ENCODE measurements at places on chromosomes 2 and 18.

DNA sequence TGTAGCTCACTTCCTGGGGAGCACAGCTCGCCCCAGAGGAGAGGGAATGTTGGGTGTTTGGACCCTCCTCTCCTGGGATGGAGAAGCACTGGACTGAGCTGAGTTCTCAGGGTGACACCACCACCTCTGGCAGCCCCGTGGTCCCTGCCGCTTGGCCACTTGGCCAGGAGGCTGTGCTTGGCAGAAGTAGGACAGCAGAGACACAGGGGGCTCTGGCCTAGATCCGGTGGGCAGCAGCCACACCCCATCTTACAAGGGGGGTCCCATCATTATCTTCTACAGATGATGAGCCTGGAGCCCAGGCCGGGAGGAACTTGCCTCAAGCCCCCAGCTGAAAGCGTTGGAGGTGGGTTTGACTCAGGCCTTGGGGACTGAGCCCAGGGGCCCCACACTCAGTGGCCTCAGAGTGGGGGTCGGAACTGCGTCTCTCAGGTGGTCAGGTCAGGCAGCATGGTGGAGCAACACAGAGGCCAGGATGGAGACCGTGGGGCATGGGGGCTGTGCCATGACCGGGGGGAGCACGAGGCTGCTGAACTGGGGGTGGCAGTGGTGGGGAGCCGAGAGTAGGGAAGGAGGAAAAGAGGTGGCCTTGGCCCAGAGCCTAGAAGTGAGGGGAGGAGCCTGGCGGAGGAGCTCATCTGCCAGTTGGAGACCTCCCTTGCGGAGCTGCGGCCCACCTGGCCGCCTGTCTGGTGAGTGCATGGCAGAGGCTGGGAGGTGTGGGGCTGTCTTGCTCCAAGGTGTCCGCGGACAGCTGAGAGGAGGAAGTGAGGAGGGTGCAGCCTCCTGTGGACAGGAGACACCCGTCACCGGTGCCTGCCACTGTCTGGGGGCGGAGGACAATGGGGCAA lies 63.6 kb upstream of the HDAC4 start:
- DNase-seq, result no peak

- DNase-seq, result no peak
Measured at GRCh38 chr2:71353248-71353647, 21.7 kb downstream of the ZNF638 start.

DNA sequence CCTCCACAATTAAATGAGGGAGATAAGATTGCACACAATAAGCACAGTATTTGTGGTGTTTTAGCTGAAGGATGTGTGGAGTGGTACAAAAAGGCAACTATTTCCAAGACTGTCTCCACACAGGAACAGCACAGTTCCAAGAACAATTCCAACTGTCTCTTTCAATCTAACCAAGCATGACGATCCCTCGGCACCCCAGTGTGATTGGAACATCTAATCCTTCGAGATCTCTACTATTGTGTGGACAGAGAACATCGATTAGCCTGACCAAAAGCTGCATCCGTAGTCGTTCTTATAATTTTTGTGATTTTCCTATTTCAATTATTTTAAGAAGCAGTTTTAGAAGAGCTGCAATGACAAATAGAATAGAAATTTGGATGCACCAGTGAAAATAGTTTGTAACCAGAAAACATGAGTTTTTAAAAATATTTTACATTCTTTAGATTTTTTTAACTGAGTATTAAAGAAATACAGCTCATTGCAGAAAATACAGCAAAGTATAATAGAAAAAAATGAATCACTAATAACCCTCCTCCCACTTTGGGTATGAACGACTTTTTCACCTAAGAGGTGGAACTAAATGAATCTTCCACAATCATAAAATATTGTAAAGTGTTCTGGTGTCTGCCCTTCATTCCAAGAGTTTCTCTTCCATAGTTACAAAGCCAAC lies 76.4 kb upstream of the CABLES1 start:
- DNase-seq, result no peak

DNA sequence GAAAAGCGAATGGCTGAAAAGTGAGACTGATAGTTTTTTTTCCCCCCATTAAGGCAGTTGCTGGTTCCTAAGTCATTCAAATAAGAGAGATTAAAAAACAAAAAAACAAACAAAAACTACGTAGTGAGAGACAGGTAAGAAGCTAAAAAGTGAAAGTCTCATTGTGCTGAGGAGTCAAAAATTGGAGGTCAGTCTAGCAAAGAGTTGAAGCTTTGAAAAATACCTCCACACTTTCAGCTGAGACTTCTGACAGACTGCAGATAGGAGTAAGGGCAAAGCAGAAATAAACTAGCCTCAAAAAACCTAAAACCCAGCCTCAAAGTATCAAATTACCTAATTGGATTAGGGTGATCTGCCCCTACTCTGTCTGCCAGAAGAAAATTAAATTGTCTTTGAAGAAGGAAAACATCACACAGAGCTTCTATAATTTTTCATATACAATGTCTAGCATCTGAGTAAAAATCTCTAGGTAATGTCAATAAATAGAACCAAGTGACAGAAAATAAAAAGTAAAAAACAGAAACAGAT lies 10.9 kb upstream of the EIF2AK3 start:
- no peak for DNase-seq

- DNase-seq, result no peak
Measured at GRCh38 chr2:62369541-62370202, 136.3 kb downstream of the TMEM17 start.

DNA sequence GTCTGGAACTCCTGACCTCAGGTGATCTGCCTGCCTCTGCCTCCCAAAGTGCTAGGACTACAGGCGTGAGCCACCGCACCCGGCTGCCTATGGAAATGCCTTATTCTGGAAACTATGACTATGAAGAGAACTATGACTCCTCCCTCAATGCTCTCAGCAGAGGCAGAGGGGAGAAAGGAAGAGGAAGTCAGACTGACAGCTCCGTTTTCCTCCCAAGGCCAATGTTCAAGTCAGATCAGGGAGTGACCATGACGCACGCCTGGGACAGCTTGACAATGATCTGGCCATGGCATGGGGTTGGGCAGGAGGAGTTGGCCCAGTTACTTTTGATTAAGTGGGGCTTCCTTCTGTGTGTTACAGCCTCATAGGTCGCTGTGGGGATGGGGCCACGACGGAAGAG lies 44.3 kb upstream of the MRPL33 start:
- peak; percentile 47 for DNase-seq

DNA sequence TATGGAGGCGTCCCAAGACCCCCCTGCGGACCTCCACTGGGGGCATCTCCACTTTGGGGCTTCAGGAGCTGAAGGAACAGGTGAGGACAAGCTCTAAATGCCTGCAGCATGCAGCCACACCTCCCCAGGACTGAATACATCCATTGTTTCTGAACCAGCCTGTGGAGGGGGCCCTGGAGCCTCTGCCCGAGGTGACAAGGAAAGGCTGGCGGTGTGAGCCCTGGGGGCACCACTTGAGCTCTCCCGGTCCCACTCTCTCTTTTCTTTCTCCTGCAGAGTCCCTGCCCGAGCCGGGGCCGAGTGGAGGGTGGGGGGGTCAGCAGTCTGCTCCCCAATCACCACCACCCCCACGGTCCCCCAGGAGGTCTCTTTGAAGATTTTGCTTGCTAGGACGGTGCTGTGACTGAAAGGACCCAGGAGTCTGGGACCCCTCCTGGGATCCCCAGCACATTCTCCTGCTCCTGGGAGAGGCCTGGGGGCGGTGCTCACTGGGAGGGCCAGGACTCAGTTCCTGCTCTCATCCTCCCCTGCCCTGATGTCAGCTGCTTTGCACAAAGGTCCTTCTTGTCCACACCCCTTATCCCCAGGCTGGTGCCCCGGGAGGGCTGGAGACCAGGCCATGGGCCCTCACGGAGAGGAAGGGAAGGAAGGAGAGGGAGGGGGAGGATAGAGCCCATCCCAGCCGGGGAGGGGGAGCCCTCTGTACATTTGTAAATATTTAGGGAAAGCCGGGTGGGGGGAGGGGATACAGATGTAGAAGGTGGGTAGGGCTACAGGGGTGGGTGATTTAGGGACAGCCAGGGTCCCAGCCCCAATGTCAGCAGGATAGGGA lies 5.7 kb downstream of the CHPF start:
- no peak for DNase-seq

DNA sequence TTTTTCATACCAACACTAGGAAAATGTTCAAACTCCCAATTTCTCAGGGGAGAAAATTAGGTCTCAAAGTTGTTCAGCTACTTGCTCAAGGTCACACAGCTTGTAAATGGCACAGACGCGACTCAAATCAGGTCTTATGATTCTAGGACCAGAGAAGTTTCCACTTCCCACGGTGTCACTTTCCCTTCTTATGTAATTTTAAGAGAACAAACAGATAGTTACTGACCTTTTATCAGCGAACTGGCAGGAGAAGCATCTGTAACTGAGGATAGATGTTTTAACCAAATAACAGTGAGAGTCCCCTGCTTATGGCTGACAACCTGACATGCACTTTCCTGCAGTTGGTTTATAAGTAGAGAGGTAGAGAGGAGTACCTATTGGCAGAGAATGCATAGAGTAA lies 2.1 kb upstream of the KCNJ3 start:
- no peak for DNase-seq

- no peak for DNase-seq
Measured at GRCh38 chr18:60996822-60997221, 336.4 kb upstream of the CDH20 start.

DNA sequence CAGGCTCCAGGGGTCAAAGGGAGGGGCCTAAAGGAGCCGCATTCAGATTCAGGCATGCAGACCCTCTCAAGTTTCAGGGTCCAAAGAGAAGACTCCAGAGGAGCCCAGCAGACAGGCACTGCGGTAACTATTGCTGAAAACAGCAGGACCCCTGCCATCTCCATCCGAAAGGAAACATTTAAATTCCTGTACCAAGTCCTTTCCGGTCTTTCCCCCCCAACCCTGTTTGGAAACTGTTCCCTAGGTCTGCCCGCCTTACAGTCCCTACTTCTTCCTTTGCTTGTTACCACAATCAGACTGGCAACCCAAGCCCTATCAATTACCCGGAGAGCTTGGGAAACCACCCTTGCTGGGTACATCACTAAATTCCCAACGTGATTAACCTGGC lies 82.0 kb downstream of the DNMT3A start:
- DNase-seq, result no peak

DNA sequence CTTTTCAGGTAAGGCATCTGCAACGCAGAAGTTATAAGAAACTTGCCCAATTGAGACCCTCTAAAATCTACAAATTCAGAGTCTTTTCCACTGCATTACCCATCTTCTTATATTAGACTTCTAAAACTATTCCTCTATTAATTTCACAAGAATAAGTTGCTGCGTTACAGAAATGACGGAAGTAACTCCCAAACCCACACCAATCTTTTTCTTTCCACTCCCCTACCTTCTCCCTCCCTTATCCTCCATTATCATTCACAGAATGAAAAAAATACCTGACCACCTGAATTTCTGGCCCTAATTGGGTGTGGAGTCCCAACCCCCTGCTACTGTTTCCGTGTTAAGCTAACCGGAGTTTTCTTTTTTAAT lies 689 bp downstream of the RPRD1A start:
- peak; percentile 11 for DNase-seq

GRCh38 chr2:100206731-100207255 lies 64.4 kb upstream of the AFF3 start:
- DNase-seq, result no peak

GRCh38 chr2:32168513-32168912 lies 2.8 kb downstream of the SLC30A6 start:
- no peak for DNase-seq

DNA sequence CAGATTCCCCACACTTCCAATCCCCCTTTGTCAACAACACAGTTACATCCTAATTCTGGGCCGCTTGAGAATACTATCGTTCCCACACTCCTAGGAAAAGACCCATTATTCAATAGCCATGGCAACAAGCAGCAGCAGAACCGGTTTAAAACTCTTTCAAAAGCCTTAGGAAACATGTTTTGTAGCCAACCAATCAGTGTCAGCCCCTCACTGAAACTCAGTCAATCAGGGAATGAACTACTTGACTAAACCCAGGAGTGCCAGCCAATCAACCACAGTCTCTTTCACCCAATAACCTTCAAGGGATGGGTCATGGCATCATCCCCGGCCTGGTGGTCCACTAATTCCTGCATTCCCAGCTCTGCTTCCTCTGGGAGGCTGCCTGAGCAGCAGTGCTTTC lies 204.8 kb upstream of the HS6ST1 start:
- DNase-seq, result no peak

DNA sequence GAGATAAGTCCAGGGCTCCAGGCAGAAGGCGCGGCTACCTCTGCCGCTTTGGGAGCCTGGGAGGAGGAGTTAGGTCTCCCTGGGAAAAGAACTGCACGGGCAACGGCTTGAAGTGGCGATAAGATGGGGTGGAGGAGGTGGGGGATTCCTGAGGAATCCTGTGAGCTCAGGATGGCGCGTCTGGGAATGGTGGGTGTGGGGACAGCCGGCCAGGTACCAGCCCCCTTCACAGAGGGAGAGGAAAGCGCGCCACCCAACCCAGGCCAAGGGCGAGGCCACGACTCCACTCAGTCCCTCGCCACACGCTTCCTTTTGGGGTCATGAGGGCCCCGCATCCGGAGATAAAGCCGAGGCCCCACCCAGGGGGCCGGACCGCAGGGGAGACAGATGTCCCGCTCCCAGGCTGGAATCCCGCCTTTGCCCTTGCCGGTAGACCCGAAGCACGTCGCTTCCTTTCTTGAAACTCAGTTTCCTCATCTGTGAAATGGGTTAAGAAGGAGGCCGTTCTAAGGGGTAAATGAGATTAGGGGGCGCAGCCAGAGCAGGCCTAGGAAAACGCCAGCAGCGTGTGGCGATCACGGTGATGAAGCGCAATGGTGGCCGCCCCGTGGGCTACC lies 1.7 kb upstream of the CTDSP1 start:
- DNase-seq, result peak; percentile 46

GRCh38 chr2:96684883-96685576 lies 42.5 kb downstream of the FER1L5 start:
- no peak for DNase-seq

GRCh38 chr2:208542465-208543041 lies 136.0 kb downstream of the PTH2R start:
- no peak for DNase-seq

DNA sequence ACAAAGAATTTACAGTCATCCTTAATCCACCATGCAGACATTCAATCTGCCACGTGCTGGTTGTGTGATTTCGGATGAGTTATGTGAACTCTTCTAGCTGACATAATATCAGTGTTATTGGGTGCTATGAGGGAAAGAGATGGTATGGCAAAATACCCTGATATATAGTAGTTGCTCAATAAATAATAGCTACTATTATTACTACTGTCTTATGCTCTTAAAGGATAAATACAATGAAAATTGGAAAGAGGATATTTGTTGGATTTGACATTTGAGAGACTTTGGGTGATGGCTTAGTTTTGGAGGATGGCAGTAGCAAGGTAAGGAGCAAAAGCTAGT lies 86.5 kb downstream of the MYO3B start:
- no peak for DNase-seq

DNA sequence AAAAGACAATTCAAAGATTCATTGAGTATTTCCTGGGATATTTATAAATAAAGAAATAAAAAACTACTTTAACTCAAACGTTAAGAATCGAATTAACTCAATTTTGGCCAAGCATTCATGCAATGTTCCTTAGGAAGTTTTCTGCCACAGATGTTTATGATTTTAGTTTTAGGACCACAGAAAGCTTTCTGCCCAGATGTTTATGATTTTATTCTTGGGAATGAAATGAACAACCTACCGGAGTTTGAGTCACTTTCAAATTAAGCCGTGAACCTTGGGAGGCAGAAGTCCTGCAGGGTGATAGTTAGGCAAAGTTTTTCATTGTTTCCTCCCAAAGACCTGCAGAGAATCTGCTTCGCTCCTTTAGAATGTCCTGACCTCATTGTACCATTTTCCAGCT lies 34.7 kb upstream of the MBP start:
- DNase-seq, result no peak
